ENCODE measurements at places on chromosomes 4 and X.

DNA sequence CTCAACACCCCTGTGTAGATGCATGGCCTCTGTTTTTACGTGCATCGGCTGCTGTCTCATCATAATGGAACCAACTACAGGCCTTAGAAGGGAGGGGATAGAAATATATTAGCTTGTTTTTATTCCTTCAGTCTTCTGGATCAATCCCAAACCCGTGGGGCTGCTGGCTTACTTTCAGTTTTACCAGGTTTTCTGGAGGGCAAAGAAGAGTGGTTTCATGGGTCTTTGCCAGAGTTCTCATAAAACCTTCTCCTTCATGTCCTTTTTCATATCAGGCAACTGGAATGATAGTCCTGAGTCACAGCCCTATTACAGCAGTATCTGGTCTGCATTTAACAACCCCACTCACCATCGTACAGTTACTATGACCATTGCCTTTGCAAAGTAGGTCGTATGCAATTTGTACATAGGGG lies 34.6 kb downstream of the PPP2R2C start:
- DNase-seq = no peak

GRCh38 chr4:56689201-56689969 lies 8.3 kb upstream of the HOPX start:
- no peak for DNase-seq

DNA sequence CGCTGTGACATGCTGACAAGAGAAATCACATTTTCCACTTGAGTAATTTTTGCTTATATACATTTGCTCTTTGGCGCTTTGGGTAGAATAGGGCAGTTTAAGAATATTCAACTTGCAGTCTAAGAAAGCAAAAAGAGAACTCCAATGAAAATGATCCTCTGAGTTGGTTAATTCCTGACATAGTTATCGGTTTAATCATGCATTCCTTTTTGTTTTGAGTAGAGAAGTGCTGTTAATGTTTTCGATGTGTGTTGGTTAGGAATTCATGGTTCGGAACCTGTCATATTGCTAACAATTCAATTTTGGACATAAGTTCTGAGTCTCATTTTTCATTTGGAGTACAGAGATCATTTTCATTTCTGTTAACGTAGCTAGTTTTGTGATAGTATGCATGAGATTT lies 700.6 kb upstream of the PITX2 start:
- DNase-seq = no peak

DNA sequence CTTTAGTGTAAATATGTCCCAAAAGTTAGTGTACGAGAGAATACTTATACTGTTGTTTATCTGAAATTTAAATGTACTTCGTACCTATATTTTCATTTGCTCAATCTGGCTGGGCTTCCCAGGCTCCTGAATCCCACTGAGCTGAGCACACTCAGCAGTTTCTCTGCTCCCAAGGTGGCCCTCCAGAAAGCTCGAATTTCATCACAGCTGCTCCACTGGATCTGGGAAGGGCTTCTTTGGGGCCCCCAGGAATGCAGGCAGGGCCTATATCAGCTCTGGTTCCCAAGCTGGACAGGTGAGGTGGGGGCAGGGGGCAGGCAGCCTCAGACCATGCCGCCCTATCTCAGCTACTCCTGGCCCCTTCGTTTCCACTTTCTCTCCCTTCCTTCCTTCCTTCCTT lies 1.5 kb upstream of the FATE1 start:
- DNase-seq = no peak

DNA sequence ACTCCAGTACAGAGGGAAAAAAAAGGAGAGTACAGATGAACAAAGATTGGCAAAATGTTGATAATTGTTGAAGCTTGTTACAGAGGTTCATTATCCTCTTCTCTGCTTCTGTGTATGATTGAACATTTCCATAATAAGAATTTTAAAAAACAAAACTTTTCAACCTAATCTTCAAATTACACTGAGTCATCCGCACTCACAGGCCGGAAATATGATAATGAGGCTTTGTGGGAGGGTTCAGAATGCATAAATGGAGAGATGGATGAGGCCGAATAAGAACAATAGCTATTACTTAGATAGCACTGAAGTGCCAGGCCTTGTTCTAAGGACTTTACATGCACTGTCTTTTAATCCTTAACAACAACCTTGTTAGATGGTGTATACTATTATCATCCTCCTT lies 4.6 kb upstream of the ERCC6L start:
- no peak for DNase-seq

DNA sequence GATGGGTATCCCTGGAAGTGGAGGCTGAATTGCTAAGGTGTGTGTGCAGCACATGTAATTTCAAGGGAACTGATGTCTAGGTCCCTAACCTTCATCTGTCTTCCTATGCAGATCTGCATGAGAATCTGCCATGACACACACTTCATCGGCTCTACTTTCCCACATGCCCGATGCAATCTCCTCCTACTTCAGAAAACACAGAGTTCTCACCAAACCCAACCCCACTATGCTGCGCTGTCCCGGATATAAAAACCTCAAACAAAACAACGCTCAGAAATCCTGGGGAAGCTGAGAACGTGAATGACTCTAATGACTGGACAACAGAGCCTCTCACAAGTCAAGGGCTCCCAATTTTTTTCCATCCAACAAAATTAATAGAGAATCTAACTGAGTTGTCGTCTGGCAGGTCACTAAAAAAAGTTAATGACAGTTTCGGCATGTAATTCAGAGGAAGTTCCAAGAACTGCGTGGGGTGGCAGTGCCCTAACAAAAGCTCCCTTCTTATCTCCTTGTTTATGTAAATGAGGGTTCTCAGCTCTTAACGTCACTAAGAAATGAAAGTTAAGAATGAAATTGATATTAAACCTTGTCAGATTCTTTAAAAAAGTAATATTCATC lies 39.0 kb downstream of the STX18 start:
- DNase-seq = no peak

- no peak for DNase-seq
Observed at GRCh38 chr4:47659342-47659741, 174.3 kb downstream of the ATP10D start.

GRCh38 chr4:139971111-139971510 lies 182.9 kb downstream of the MAML3 start:
- no peak for DNase-seq

GRCh38 chr4:163495900-163496299 lies 1.4 kb downstream of the TMA16 start:
- no peak for DNase-seq

DNA sequence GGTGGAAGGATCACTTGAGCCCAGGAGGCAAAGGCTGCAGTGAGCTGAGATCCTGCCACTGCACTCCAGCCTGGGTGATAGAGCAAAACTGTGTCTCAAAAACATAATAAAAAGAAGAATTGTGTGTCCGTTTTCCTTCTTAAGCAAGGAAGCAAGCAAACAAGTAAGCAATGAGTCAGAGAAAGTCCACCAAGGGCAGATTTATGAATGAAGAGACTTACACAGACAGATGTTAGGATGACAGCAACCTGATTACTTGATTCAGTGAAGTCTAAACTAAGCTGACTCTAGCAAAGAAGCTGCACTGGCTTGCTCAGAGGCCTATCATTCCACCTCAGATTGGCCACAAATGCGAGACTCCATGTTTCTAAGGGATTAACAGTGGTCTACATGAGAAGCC lies 34.1 kb upstream of the SCML1 start:
- no peak for DNase-seq

- DNase-seq = no peak
Observed at GRCh38 chrX:15170927-15171326, 99.0 kb downstream of the ASB9 start.

DNA sequence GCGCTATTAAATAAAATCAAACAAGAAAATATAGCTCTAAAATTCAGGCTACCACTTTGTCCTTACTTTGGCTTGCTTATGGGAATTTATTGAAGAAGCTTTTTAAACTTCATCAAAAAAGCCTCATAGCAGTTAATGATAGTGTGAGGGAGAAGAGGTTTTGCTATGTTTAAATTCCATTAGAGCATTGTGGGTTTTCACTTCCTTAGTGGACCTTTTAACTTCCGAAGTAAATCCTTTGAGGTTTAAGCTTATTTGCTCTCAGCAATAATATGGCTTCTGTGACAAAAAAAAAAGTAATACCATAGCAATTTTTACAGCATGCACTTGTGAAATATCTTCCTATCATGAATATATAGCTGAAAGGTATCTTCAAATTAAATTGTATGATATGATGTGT lies 120.2 kb upstream of the NDST4 start:
- DNase-seq = no peak

DNA sequence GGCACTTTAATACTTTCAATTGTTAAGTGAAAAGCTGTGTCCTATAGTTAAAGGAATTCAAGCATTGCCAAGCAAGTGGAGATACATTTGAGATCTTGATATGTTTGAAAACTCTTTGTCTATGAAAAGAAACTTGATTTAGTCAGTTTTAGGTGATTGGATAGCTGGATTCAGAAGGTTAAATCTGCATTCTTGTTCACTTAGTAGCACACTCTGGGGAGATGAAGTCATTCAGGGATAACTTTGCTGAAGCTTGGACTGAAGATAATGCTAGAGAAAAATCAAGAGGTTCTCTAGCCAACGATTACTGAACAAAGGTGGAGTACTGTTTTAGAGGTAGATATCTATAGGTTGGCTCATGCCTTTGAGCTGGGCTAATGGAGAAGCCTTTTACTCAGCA lies 90.6 kb downstream of the DCAF8L2 start:
- DNase-seq = no peak

DNA sequence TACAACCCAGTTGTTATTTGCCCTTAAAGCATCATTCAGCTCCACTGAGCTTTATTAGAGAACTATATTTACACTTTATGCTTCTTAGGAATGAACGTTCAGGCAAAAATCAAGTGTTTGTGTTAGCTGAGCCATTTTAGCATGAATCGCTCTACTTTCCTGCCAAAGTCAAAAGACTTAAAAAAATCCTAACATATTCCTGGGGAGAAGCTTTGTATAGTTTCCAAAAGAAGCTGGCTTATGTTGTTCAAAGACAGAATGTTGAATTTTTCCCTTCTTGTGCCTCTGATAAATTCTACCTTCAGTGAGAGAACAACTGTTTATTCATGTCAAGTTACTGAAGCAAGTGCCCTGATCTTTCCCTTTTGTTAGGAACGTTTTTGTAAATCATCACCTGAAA lies 771.5 kb upstream of the HS3ST1 start:
- DNase-seq = no peak

- DNase-seq = no peak
Observed at GRCh38 chrX:7235071-7235470, 87.1 kb upstream of the PUDP start.

DNA sequence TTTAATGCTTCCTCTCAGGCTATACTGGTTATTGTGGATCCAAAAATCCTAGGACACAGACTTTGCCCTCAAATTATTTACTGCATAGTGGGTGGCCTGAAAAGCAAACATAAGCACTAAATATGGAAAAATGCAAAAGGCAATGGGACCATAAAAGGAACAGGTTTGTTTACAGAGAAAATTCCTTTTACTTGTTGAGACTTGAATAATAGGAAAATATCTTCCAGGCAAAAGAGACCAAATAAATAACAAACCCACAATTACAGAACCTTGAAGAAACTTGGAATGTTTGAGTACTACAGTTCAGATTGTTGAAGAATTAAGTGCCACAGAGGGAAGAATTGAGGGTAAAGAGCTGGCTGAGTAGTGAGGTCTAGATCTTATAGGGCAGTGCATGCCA lies 711.0 kb downstream of the C4orf33 start:
- DNase-seq = no peak

- DNase-seq = no peak
Observed at GRCh38 chr4:144648042-144648441, 2.1 kb downstream of the HHIP start.

GRCh38 chr4:99827454-99827853 lies 10.8 kb downstream of the DAPP1 start:
- DNase-seq = no peak

DNA sequence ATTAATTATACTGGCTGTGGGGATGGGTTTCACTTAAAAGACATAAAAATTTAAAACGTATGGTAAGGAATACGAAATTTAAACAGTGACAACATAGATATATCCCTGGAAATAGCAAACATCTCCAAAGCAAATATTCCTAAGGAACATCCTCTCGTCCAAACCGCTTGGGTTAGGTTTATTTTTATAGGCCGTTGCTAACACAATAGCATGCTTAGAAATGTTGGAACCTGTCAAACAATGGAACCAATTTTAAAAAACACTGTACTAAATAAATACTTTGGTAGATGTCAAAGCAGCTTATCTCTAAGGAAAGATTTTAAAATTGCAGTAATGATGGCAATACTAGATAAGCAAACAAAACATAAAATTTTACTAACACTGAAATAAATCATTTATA lies 45.4 kb downstream of the SEC24D start:
- DNase-seq = no peak

GRCh38 chrX:18390941-18391538 lies 34.4 kb upstream of the CDKL5 start:
- DNase-seq = peak; percentile 20

GRCh38 chr4:98555798-98556445 lies 102.5 kb downstream of the TSPAN5 start:
- DNase-seq = no peak

- DNase-seq = no peak
Observed at GRCh38 chr4:115119804-115120352, 6.5 kb upstream of the NDST4 start.

DNA sequence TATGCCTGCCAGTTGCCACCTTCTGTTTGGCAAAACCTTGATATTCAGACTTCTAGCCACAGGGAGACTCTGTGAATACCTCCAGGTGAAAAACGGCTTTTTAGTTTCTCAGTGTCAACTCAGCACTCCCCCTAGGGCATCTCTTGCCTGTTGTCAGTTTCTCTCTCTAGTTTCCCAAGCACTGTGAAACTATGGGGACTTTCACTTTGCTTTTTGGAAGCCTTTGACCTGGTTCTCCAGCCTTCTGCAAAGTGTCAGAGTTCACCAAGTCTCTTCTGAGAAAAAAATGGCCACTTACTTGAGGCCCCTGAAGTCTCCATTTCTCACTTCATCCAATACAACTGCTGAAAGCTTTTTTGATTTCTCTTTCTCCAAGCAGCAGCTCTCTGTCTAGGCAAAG lies 521.5 kb downstream of the INPP4B start:
- DNase-seq = no peak

- no peak for DNase-seq
Observed at GRCh38 chr4:95050980-95051701, 293.4 kb downstream of the BMPR1B start.

DNA sequence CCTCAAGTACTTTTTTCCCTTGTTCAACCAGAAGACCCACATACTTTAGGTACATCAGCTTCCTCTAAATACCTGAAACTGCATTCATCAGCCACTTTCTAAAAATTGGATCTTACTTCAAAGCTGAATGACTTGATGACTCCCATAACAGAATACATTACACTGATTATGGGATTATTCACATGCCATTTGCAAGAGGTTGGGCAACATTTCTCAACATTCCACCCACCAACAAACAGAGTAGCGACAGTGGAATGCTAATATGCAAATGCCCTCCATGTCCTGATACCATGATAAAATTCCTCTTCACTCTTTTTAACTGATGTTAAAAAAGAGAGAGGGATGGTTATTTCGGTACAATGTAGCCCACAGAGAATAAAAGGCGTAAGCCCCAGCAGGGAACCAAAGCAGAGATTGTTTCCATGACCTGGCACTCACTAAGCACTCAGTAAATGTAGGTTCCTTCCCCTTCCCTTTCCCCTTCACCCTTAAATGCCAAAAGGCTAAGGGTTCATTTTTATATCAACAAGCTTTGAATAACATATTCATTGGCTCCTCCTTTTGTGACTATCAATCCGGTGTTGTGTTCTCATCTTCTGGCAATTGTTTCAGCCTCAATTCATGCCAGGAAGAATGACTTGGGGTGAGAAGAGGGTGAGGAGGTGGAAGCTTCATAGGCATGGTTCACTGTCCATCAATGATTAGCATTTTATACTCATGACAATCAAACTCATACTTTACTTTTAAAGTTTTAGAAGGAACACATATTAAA lies 317.2 kb downstream of the DHX15 start:
- no peak for DNase-seq
